ENCODE measurements at places on chromosomes 11 and 22. TPM values are rescaled to one million over a fixed set of nuclear protein-coding genes. Genes with fewer than 3 reads are reported as not detected.

DNA sequence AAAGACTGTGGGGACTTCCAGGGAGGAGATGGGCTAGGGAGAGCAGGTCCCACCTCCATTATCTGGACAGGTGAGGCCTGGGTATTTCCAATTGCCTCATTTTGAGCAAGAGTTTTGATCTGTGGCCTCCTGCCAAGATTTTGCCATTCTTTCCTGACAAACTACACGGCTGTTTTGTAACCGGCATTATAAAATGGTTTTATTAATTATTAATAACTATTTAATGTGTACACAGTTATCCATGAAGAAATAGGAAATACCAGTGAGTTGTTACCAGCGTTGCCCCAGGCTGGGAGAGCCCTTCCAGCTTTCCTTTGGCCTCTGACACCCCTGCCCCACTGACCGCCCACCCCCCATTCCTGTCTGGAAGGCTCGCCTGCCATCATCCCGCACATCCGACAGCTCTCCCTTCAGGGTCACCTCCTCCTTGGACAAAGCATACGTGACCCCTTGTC, 14.9 kb upstream of the SEC14L3 start:
- no peaks in the 10 kb centered on the region for H3K4me1 ChIP-seq
- no peak for DNase-seq
- no peak overlapping the region for H3K4me3 ChIP-seq
- H3K27me3 ChIP-seq = no peaks in the 10 kb centered on the region
- H3K36me3 ChIP-seq = no peaks in the 10 kb centered on the region
- H3K27ac ChIP-seq = no peak overlapping the region

GRCh38 chr11:76640501-76640900, 30.0 kb downstream of the LRRC32 start:
- H3K4me1 ChIP-seq = no peaks in the 10 kb centered on the region
- H3K27ac ChIP-seq = no peak overlapping the region
- H3K27me3 ChIP-seq = peaks cover 11% of the 10 kb centered on the region

DNA sequence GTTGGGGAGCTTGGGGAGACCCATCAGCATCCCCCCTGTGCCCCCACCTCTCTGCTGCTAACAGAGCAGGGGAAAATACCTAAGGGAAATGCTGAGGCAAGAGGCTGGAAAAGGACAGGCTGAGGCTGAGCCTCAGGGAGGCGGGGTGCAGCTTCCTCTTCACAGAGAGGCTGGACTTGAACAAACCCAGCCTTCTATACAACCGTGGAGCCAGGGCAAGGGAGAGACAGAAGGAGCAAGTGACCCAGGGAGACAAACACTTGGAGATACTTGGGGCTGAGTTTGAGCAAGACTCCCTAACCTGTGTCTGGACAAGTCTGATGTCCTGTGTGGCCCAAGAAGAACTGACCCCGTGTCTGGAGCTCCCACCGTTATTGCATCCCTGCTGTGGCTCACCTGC, at the start of gene SLCO2B1:
Gene SLCO2B1, plus strand, starts transcription at position 229 of the 400 bp plus-strand sequence. CDS start 275 bp downstream, outside the sequence.
- DNase-seq = no peak
- no peak within 1 kb of the TSS for H3K4me3 ChIP-seq
- H3K27me3 ChIP-seq = peaks cover 2% of the 10 kb centered on the region
- no peaks in the 10 kb centered on the region for H3K36me3 ChIP-seq
- H3K4me1 ChIP-seq = no peaks in the 10 kb centered on the region
- H3K27ac ChIP-seq = no peak within 1 kb of the TSS

DNA sequence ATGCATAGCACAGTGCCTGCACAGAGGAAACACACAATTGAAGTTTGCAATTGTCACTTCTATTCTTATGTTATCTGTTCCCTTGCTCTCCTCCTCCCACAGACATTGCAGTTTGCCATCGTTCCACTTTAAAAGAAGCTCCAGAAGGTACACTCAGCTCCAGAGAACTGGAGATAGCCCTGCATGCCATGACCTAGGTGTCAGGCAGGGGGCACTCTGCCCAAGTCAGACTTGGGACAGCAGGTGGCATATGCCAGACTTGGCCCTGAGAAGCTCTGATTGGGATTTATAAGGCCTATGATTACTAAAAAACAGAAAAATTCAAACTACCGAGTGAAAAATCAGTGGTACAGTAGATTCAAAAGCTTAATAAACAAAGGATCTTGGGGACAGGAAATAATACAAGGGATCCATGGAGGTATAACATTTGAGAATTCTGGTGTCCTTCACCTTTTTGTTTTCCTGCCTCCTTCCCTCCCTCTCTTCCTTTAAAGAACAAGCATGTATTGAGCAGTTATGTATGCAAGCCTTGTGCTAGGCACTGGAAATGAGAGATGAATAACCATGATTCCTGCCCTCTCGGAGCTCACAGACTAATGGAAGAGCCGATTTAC, 40.0 kb downstream of the TENM4 start:
- H3K4me3 ChIP-seq = no peak overlapping the region
- H3K27me3 ChIP-seq = no peaks in the 10 kb centered on the region
- no peak overlapping the region for H3K27ac ChIP-seq
- no peaks in the 10 kb centered on the region for H3K36me3 ChIP-seq

DNA sequence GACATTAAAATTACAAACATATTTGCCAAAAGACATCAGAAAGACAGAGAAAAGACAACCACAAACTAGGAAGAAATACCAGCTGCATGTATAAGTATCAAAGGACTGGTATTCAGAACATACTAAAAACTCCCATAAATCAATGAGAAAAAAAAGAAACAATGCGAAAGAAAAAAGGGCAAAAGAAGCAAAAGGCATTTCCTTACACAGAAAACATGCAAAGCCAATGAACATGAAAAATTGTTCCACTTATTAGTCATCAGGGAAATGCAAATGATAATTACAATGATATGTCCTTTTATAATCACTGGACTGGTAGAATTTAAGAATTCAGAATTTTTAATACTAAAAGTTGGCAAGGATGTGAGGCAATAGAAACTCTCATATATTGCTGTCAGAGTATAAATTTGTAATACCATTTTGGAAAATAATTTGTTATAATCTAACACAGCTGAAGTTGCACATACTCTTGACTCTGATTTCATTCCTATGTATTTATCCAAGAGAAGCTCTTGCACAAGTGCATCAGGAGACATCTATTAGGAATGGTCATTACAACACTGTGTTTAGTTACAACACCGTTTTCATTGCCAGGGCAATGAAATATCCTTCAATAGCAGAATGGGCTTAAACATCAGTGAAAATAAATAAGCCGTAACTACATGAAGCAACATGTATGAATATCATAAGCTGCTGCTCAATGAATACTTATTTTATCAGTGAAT, 279.7 kb downstream of the SWAP70 start:
- no peak overlapping the region for H3K4me3 ChIP-seq
- H3K36me3 ChIP-seq = no peaks in the 10 kb centered on the region
- H3K27me3 ChIP-seq = no peaks in the 10 kb centered on the region
- no peak overlapping the region for H3K27ac ChIP-seq
- no peaks in the 10 kb centered on the region for H3K4me1 ChIP-seq

GRCh38 chr11:114891911-114892310, 213.6 kb downstream of the NXPE2 start:
- H3K27ac ChIP-seq = no peak overlapping the region
- H3K4me3 ChIP-seq = no peak overlapping the region
- H3K36me3 ChIP-seq = no peaks in the 10 kb centered on the region
- H3K4me1 ChIP-seq = no peaks in the 10 kb centered on the region

DNA sequence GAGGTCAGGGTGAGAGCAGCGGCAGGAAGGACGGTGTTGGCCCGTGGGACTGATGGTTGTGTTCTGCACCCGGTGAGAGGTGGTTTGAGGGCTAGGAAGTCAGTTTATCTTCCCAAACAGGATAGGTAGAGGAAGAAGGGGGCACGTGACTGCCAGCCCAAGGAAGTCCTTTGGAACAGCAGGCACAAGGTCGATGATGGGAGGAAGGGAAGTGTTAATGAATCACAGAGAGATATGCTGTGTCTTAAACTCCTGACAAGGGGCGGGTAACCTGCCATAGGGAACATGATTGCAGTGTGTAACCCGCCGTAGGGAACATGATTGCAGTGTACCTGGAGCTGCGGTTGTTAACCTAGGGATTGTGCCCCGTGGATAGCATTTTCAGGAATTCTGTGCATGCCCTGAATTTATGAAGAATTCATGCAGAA, 49.0 kb downstream of the PRR5L start:
- H3K36me3 ChIP-seq = no peaks in the 10 kb centered on the region
- H3K27ac ChIP-seq = no peak overlapping the region
- no peak for DNase-seq
- no peak overlapping the region for H3K4me3 ChIP-seq
- H3K27me3 ChIP-seq = peaks cover 14% of the 10 kb centered on the region
- no peaks in the 10 kb centered on the region for H3K4me1 ChIP-seq

DNA sequence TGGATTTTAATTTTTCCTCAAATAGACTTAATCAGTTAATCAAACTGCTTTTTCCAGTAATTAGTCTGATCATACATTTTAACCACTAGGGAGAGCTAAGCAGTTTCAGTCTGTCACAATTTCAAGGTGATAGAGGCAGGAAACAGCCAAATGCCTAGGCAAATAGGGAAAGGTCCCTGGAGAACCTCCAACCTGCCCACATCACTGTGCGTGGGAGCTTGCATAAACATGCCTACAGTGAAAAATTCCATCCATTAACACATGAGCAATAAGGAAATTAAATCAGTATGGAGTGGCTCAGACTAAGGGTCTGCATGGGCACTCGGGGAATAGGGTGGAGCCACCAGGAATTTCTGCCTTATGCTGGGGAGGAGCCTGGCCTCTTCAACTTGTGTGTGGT, 74.6 kb downstream of the AASDHPPT start:
- no peaks in the 10 kb centered on the region for H3K27me3 ChIP-seq
- DNase-seq = no peak
- H3K4me1 ChIP-seq = no peaks in the 10 kb centered on the region
- H3K27ac ChIP-seq = peak overlapping the region; percentile 4

DNA sequence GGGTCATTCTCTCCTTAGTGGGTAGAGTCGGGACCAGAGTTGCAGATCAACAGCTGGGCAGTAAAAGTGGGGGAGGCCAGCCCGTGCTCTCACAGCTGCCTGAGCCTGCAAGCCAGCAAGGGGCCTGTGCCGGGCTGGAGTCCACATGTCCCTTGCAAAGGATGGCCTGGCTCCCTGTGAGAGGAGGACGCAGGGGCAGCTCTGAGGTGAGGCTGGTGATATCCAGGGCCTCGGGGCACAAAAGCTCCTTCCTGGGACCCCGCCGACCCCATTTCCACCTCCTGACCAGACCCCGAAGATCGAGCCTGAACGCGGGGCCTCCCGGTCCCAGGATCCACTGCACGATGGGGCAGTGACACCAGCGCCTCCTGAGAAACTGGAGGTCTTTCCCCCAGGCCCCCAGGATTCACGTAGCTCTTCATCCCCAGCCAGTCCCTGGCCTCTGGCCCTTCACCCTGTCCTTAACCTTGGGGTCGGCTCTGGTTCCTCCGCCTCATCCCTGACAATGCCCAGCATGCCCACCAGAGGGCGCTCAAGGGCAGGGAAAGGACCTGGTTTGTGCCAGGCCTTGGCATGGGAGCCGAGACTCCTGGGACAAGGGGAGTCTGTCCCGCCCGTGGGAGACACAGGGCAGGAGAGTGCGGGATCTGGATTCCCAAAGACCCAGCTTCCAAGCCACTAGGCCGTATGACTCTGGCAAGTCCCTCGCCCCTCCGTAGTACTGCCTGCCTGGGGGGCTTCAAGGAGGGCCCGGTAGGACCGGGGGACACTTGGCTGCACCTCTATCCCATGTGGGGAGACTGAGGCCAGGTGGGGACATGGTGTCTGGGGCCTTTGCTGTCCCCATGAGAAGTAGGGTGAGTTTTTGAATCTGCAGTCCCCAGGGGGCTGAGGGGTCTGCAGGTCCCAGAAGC, 17.8 kb upstream of the WNT7B start:
- no peaks in the 10 kb centered on the region for H3K36me3 ChIP-seq
- H3K4me1 ChIP-seq = peaks cover 16% of the 10 kb centered on the region
- 0 out of 2 replicates have a peak overlapping the region, but pooled peaks have one; percentile 54 for H3K27ac ChIP-seq
- no peaks in the 10 kb centered on the region for H3K27me3 ChIP-seq
- H3K4me3 ChIP-seq = no peak overlapping the region

RRP8 gene
- 23.1 TPM for total RNA-seq

DNA sequence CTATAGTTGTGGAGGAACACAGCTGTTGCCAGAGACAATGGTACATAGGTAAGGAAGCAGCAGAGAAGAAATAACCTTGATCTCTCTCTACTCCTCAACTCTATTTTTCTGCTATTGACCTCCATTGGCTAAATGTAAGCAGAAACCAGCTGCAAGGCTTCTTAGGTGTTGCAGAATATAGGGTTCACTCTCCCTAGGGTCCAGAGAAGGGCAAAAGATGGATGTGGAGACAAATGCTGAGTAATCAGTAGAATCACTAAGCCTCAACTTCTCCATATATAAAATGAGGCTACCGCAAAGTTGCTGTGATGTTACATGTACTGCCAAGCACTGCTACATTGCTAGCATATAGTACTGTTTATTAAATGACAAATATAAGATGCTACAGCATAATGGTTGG, 120.6 kb downstream of the PDE3B start:
- no peaks in the 10 kb centered on the region for H3K27me3 ChIP-seq
- no peak for DNase-seq
- no peaks in the 10 kb centered on the region for H3K36me3 ChIP-seq

CBLIF gene
- total RNA-seq = not detected

DNA sequence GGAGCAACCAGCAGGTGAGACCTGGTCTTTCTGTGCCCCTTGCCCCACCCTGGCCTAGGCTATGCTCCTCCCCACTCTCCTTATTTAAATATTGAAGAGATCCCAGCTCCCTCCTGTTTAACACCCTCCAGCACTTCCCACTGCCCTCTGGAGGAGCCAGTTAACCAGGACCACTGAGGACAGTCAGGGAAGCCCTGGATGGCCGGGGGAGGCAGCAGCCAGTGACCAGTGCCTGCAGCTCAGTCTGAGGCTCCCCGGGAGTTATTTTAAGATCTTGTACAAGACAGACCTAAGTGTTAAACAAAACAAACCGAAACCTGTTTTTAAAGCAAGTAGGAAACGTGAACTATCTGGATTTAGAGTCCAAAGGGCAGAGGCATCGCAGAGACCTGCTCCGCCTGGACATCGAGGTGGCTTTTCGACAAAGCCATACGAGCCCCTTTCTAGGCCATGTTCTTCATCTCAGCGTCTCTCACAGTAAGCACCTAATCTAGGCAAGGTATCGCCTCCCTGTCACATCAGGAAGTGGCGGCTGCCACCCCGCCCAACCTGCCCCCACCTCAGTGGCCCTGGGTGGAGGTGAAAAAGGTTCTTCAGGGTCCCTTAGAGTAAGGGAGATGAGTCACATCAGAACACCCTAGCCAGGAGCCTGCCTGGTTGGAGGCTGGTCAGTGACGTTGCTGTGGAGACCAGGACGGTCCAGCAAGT, 35.2 kb downstream of the TRMU start:
- H3K4me3 ChIP-seq = no peak overlapping the region
- no peaks in the 10 kb centered on the region for H3K36me3 ChIP-seq
- DNase-seq = no peak
- no peak overlapping the region for H3K27ac ChIP-seq
- no peaks in the 10 kb centered on the region for H3K4me1 ChIP-seq

DNA sequence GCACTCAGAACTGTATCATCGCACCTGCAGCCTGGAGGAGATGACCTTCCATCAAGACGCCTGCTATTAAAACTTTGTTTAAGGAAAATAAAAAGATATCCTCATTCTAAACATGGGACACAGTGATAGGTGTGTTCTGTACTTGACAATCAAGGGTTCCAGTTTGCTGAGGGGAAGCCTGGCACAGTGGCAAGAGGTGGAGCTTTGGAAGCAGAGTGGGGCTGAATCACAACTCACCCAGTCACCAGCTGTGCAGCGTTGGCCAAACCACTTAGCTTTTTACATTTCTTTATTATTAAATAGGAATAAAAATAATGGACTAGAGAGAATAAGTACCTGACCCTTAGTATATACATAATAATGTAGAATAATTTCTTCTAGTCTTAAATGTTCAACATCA, 220.7 kb downstream of the TENM4 start:
- H3K4me1 ChIP-seq = no peaks in the 10 kb centered on the region
- no peaks in the 10 kb centered on the region for H3K36me3 ChIP-seq
- peaks cover 3% of the 10 kb centered on the region for H3K27me3 ChIP-seq
- H3K4me3 ChIP-seq = no peak overlapping the region
- H3K27ac ChIP-seq = no peak overlapping the region

DNAJB7 gene
- total RNA-seq = not detected

LAMTOR1 gene
- total RNA-seq = 126 TPM

MOGAT2 gene
- total RNA-seq = 0.08 TPM

YPEL4 gene
- total RNA-seq = not detected

PRR14L gene
- total RNA-seq = 45.7 TPM
